Activated T-helper 1 cell treated with anti-CD3 and anti-CD28 coated beads, Interleukin-12 subunit alpha, Interleukin-12 subunit beta, Interleukin-2, Interleukin-4 antibody, amounts not matched to agents 30 ng/mL and 10 ng/mL and 1 ng/mL, durations not matched to agents 14 hours and 24 hours and 36 hours (primary cell): ENCODE measurements at places on chromosomes 5 and 9. TPM values are rescaled to one million over a fixed set of nuclear protein-coding genes. Genes with fewer than 3 reads are reported as not detected.

The ADAMTSL1 gene
- total RNA-seq = not detected in 2 replicates

DNA sequence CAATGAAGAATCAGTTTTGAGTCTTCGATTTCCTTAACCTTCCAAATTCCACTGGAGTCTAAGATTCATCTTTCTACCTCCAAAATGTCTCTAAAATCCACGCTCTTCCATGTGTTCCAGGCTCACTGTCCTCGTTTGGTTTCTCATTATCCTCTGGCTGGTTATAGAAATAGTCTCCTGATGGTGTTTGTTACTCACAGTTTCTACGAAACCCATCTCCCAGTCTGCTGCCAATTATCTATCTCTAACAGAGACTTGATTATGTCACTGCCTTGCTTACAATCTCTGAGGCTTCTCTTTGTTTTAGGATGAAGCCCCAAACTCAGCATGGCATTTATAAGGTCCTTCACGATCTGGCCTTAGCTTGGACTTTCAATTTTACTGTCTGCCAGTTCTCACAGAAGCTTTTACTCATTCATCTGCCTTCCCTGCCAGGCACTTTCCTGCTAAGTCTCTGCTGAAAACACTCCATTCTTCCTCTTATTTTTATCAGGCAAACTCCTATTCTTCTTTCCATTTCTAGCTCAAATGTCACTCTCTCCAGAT lies 339.6 kb upstream of the SGCD start:
- peaks cover 5% of the 10 kb centered on the region for H3K27me3 ChIP-seq
- H3K4me1 ChIP-seq = no peaks in the 10 kb centered on the region
- DNase-seq = no peak
- H3K36me3 ChIP-seq = no peaks in the 10 kb centered on the region
- no peak overlapping the region for H3K4me3 ChIP-seq

DNA sequence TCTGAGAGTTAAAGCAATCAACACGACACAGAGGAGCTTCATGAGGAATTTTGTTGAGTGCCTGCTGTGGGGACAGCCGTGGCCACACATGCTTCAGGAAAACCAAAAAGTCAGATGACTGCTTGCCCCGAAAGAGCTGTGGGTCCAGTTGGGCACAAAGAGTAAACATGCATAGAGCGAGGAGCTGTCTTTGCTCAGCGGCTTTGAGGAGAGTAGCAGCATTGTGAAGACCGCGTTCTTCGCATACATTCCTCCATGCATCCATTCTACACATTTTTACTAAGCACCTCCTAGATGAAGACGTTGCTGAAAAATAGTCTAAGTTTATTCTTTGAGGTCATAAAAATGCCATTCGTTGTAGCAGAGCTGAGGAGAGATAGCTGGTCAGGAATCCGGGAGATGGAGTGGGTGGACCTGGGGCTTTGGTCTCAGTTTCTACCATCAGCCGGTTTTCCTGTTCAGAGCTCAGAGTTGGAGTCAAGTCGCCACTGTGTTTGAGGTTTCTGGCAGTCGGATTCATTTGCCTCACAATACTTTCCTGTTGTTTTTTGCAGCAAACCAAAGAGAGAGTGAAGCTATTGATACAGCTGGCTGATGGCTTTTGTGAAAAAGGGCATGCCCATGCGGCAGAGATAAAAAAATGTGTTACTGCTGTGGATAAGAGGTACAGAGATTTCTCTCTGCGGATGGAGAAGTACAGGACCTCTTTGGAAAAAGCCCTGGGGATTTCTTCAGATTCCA lies 194.5 kb upstream of the OTULINL start:
- H3K4me3 ChIP-seq = no peak overlapping the region
- peaks cover 11% of the 10 kb centered on the region for H3K27me3 ChIP-seq
- H3K27ac ChIP-seq = no peak overlapping the region
- no peaks in the 10 kb centered on the region for H3K4me1 ChIP-seq
- peaks cover 2% of the 10 kb centered on the region for H3K36me3 ChIP-seq

DNA sequence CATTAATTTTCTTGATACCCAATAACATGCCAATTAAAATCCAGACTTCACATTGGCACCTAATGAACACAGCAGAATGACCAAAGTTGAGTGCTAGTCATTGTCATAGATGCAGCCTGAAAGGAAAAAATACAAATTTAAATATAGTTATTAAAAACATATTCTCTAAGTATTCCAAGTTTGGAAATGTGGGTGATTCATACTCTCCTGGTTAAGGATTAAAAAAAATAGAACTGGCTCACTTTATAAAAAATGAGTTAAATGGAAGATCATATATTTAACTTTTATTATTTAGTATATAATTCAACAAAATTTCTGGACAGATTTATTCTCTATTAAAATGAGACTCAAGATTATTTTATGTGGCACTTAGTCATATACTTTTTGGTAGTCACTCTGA lies 33.2 kb upstream of the RICTOR start:
- no peak for DNase-seq
- H3K4me1 ChIP-seq = peaks cover 7% of the 10 kb centered on the region
- no peaks in the 10 kb centered on the region for H3K27me3 ChIP-seq
- H3K36me3 ChIP-seq = peaks cover 41% of the 10 kb centered on the region

The SV2C gene
- 0.05 TPM in 1 of 2 replicates, not detected in the other for total RNA-seq

The NIM1K gene
- total RNA-seq = 0.39 and 0.67 TPM in 2 replicates

GRCh38 chr9:15310107-15310850 lies 3.3 kb upstream of the TTC39B start:
- H3K4me3 ChIP-seq = peak overlapping the region; percentile 37
- peak overlapping the region; percentile 93 for H3K27ac ChIP-seq
- peak; percentile 49 for DNase-seq

GRCh38 chr5:4570047-4570995 lies 569.8 kb upstream of the ADAMTS16 start:
- no peak overlapping the region for H3K4me3 ChIP-seq
- no peak overlapping the region for H3K27ac ChIP-seq
- no peaks in the 10 kb centered on the region for H3K4me1 ChIP-seq
- H3K36me3 ChIP-seq = no peaks in the 10 kb centered on the region
- no peaks in the 10 kb centered on the region for H3K27me3 ChIP-seq

GRCh38 chr5:100131161-100131560 lies 404.0 kb upstream of the FAM174A start:
- no peaks in the 10 kb centered on the region for H3K27me3 ChIP-seq
- no peak overlapping the region for H3K4me3 ChIP-seq
- no peak for DNase-seq
- H3K4me1 ChIP-seq = no peaks in the 10 kb centered on the region
- H3K36me3 ChIP-seq = no peaks in the 10 kb centered on the region

The GALNT12 gene
- total RNA-seq = 2.3 and 2.5 TPM in 2 replicates

DNA sequence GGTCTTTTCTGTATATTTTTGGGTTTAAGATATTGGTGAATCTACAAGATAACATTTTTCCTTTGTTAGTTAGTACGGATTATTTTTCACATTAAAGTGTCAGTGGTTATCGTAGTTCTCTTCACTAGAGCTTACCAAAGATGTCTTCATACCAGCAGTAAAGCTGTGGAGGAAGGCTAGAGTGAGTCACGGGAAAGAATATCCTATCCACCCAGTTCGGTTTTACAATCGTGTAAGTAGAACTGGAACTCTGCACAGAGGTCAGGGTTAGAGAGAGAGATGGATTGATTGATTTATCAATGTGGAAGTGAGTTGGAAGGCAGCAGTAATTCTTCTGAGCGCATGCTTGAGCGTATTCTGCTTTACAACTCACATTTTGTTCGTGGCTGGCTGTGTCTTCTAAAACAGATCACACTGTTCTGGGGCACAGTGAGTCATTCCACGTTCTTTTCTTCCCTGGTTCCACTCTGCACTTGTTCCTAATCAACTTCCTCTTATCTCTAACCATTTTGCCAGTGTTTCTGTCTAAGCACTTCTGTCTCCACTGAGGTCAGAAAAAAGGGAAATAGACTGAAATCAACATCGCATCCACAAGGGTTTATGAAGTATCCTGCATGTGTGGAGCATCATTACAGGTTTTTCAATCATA lies 86.5 kb upstream of the ARRDC3 start:
- no peaks in the 10 kb centered on the region for H3K36me3 ChIP-seq
- no peak for DNase-seq
- peaks cover 2% of the 10 kb centered on the region for H3K27me3 ChIP-seq

DNA sequence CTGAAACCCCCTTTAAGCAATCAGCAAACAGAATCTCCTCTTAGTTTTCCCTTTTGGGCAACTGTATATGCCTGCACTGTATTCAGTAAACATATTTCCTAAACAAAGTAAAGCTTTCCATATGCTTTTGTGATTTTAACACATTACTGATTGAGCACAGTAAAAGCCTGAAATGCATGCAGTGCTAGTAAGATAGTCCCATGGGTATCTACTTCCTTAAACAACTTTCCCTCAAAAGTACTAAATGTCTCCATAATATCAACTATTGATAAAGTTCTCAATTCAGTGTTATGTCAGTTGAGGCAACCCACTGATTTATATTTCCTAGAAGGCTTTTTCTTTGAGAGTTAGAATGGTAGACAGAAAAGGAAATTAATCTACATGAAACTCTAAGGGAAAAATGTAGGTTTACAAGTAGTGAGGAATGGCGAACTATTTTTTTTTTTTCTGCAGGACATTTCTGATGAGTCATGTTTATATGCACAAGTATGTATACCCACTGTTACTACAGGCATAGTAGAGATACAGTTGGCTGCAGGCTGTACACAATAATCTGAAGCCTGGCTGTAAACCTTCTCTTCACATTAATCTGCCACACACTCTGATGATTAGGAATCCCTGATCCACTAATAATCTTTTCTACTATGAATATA lies 31.2 kb upstream of the CEP120 start:
- DNase-seq = no peak
- no peak overlapping the region for H3K4me3 ChIP-seq
- no peaks in the 10 kb centered on the region for H3K36me3 ChIP-seq
- H3K27ac ChIP-seq = no peak overlapping the region
- peaks cover 5% of the 10 kb centered on the region for H3K27me3 ChIP-seq

DNA sequence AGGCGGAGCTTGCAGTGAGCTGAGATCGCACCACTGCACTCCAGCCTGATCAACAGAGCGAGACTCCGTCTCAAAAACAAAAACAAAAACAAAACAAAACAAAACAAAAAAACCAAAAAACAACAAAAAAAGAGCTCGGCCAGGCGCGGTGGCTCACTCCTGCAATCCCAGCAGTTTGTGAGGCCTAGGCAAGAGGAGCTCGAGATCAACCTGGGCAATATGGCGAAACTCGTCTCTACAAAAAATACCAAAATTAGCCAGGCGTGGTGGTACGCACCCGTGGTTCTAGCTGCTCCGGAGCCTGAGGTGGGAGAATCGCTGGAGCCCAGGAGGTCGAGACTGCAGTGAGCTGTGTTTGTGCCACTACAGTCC lies 20.2 kb downstream of the TRIM7 start:
- peak overlapping the region; percentile 87 for H3K4me3 ChIP-seq
- peaks cover 44% of the 10 kb centered on the region for H3K4me1 ChIP-seq
- no peak for DNase-seq
- H3K27ac ChIP-seq = no peak overlapping the region
- H3K36me3 ChIP-seq = peaks cover 1% of the 10 kb centered on the region
- H3K27me3 ChIP-seq = peaks cover 10% of the 10 kb centered on the region

GRCh38 chr9:123960965-123961364 lies 31.0 kb upstream of the DENND1A start:
- no peaks in the 10 kb centered on the region for H3K36me3 ChIP-seq
- H3K4me3 ChIP-seq = no peak overlapping the region
- no peaks in the 10 kb centered on the region for H3K4me1 ChIP-seq
- no peak for DNase-seq
- no peak overlapping the region for H3K27ac ChIP-seq

- H3K4me3 ChIP-seq = no peak overlapping the region
- H3K4me1 ChIP-seq = no peaks in the 10 kb centered on the region
- peaks cover 20% of the 10 kb centered on the region for H3K27me3 ChIP-seq
Observed at GRCh38 chr9:94528886-94529285, 26.0 kb upstream of the PCAT7 start.

DNA sequence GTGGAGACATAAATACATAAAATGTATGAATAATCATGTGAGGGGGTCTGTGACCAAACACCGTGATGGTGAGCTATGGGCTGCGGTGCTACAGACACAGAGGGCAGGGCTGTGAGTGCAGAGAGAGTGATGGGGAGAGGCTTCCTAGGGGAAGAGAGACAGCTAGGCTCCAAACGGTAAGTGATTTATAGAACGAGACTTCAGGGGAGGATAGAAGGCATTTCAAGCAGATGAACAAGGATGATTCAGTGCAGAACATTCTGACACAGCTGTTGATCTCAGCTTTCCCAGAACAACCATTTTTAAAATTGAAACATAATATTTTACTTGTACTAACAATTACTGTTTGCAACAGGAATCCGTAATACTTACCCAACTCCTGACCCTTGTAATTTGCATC lies 100.7 kb downstream of the GAS1 start:
- H3K4me3 ChIP-seq = no peak overlapping the region
- H3K27me3 ChIP-seq = peaks cover 2% of the 10 kb centered on the region

- no peaks in the 10 kb centered on the region for H3K36me3 ChIP-seq
- no peaks in the 10 kb centered on the region for H3K27me3 ChIP-seq
- no peaks in the 10 kb centered on the region for H3K4me1 ChIP-seq
Observed at GRCh38 chr5:84088996-84089395, 295.7 kb downstream of the EDIL3 start.

The RMRP gene
- total RNA-seq = 5,317 and 5,787 TPM in 2 replicates

The TMC1 gene
- total RNA-seq = not detected in 2 replicates

DNA sequence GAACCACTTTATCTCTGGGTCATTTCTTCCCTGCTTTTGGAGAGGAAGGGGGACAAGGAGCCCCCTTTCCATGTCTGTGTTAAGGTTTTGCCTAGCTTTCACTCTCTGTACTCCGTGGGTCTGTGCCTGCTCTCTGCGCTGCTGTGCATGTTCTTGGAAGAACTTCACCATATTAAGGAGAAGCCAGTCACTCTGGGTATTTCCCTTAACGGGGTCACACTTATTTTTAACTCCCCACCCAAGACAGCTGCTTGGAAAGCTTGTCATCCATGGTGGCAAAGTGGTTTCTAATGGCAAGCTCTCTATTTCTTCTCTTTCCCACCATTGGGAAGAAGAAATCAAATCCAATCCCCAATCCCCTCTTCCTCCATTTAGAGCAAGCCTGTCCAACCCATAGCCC lies 44.8 kb upstream of the HMHB1 start:
- DNase-seq = no peak
- no peaks in the 10 kb centered on the region for H3K36me3 ChIP-seq
- no peak overlapping the region for H3K27ac ChIP-seq

GRCh38 chr9:89829346-89829745 lies 224.5 kb downstream of the GADD45G start:
- no peak overlapping the region for H3K27ac ChIP-seq
- no peak for DNase-seq
- peaks cover 6% of the 10 kb centered on the region for H3K36me3 ChIP-seq

DNA sequence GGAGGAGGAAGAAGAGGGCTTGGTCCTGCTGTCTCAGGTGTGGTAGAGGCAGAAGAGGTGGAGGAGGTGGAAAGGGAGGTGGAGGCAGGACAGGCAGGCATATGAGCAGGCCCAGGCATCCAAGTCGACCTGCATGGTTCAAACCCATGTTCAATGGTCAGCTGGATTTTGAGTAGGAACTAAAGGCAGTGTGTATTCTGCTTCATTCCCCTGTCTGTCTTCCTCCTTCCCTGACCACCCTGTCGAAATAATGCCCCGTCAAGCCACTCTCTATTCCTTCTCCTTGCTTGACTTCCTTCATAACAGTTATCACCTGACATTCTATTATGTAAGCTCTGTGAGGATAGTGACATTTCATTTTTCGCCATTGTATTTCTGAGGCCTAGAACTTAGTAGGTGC lies 34.8 kb downstream of the ATP6V0E1 start:
- H3K27ac ChIP-seq = no peak overlapping the region
- no peaks in the 10 kb centered on the region for H3K27me3 ChIP-seq
- peaks cover 29% of the 10 kb centered on the region for H3K36me3 ChIP-seq

The IRX1 gene
- total RNA-seq = not detected in 2 replicates

The RLN1 gene
- 0.70 TPM in 1 of 2 replicates, not detected in the other for total RNA-seq
